ENCODE measurements at places on chromosomes 12 and 14. TPM values are rescaled to one million over a fixed set of nuclear protein-coding genes. Genes with fewer than 3 reads are reported as not detected.

The DEPDC4 gene
- polyA plus RNA-seq: 1.5 TPM

The FGF23 gene
- polyA plus RNA-seq: not detected

The PTPRQ gene
- 0.18 TPM for polyA plus RNA-seq

The ERBB3 gene
- 1.9 TPM for polyA plus RNA-seq

GRCh38 chr14:30573966-30574365 is 15.0 kb downstream of the G2E3 start:
- DNase-seq: no peak

DNA sequence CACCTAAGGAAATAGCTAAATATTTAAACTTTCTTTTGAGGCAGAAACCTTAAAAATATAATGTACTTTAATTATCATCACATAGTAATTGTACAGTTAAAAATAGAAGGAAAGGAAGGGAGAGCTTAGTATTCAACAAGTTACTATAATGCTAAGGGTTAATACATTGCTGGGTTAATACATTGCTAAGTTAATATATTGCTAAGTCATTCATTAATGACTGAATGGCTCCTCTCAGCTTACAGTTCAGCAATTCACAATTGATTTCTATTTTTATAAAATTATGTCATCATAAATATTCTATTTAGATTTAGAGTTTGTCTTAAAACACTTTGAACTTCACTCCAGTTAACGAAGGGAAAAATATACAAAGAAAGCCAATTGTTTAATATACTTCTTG is 207.9 kb downstream of the BMP4 start:
- no peak for DNase-seq

GRCh38 chr14:54369343-54369742 is 27.5 kb upstream of the CDKN3 start:
- DNase-seq: no peak

- no peak for DNase-seq
Measured at GRCh38 chr14:54695196-54695595, 128.3 kb downstream of the SAMD4A start.

GRCh38 chr12:50924439-50925341 is 27.7 kb upstream of the HIGD1C start:
- DNase-seq: peak; percentile 81

DNA sequence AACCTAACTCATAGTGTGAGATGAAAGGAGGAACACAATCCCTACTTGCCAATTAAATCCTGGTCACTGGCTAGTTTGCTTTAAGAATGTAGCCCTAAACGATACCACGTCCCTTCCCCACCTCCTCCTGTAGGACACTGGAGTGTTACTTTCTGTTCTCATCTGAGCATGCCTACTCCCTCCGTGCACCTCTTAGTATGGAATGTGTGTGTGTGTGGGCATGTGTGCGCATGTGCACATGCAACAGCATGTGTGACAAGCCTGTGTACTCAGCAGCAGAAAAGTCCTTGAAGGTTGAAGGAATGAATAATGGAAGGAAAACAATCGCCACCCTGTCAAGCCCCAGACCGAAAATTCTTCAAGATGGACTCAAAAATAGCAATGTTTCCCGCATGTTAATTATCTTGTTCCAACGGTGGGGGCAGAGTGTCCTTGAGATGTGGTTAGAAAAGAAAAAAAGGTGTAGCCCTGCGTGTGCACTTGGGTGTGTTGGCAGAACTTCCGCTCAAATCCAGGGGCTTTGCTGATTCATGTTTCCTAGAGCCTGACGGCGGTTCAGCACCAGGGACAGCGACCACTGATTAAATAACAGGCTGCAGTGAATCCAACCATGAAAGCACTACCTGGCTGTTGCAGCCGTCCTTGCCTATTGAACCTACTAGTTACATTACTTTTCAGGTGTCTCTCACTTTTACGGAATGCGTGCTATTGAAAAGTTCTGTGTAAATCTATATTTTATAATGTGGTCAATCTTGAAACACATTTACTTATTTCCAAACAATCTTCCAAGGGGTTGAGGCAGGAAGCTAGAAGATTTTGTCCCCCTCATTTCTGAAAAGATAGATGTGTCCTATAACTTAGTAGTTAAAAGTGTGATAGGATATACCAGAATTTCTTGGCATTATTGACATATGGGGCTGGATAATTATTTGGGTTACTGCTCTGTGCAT is 79.8 kb downstream of the SRRM4 start:
- peak; percentile 47 for DNase-seq

DNA sequence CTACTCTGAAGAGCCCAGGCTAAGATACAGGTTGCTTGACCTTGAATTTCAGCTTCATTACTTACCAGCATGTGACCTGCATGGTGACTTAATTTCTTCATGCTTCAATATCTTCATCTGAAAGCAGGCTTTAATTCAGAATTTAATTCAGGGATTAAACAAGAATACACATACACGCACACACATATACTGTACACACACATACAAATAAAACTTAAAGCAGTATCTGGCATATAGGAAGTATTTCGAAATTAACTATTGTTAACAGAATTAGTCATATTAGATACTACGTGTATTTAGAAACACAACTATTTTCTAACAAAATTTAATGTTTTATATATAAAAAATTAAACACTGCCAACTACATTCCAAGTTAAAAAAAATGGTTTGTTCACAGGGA is 640.3 kb downstream of the SLC6A15 start:
- no peak for DNase-seq

DNA sequence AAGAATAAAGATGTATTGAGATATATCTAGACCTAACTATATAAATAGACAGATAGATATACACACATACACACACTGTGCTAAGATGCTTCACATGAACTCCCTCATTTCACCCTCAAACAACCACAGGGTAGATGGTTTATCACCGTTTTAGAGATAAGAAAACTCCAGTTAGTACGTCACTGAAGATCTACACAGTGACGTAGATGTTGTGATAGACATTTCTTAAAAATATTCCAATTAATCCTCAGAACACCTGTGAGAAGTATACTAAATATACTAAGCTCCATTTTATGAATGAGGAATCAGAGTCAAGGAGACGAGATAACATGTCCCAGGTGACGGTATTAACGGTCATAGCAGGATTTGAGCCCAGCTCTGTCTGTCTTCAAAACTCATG is 31.5 kb downstream of the CCDC60 start:
- DNase-seq: no peak

DNA sequence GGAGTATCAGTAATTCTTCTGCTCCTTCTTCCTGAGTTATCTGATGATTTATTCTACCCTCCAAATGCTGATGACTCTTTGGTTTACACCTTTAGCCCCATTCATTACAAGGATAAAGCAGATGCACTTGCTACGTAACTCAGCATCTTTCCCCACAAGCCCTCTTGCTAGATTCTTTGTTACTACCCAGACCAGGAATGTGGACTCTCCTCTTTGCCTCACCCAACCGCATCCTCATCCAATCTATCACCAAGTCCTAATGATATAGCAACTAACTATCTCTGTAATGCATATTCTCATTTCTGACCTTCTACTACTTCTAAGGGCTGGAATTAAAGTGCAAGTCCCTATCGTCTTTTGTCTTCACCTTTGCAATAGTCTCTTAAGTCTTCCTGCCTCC is 9.2 kb downstream of the KRT1 start:
- no peak for DNase-seq

DNA sequence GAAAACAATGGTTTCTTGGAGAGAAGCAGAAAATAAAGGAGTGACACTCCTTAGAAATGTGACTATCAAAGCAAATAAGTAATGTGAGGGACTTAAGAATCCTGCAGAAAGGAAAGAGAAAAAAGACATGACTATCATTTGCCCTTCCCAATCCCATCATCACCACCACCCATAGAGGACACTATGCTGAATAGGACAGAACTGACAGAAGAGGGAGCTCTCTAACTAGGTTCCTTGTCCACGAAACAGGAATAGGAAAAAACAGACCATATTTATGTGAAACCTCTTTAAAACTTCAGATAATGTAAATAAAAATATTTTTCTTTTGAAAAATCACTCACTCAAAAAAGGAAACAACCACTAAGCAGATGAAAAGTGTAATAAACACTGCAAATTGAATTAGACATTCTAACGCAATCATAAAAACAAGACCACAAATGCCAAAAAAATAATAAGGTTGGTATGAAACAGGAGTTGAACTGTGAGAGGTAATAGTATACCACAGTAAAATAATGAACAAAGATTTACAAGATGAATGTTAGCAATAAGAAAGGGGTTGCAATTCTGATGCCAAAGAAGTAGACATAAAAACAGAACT is 24.1 kb downstream of the KLRD1 start:
- peak; percentile 75 for DNase-seq
